ENCODE measurements at places on chromosomes 6 and 20.

GRCh38 chr6:31945507-31946369 is at the start of gene CFB:
CFB (plus strand) TSS chr6:31946095; CDS start chr6:31946222, 127 bp downstream.
- no peak for DNase-seq

- no peak for DNase-seq
These were observed 780.3 kb downstream of the PHF3 start for GRCh38 chr6:64415926-64416325.

GRCh38 chr6:43297644-43298564 is at the start of gene SLC22A7:
SLC22A7 (plus strand) TSS chr6:43298260; CDS start chr6:43298359, 99 bp downstream.
- DNase-seq, result no peak

DNA sequence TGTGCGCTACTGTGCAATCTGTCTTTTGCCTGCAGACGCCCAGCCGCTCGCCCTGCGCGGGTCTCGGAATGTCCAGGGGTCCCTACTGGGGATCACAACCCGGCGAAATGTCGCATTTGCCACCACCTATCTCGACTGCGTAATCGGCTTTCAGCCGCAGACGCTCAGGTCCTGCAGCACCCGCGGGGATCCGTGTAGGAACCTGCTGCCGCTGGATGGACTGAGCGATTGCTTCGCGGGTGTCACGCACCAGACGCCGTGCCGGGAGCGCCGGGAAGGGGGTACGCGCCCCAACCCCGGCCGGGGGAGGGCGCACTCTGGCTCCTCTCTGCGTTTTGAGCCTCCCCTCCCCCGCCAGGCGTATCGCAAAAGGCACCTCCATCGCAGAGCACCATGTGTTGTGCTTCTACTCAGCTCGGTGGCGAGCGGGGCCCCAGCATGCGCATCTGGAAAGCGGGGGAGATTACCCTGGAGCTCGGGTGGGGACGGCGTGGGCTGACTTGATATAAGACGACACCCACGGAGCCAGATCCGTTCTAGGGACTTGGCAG is 747 bp upstream of the PTPRA start:
- DNase-seq, result peak; percentile 80

DNA sequence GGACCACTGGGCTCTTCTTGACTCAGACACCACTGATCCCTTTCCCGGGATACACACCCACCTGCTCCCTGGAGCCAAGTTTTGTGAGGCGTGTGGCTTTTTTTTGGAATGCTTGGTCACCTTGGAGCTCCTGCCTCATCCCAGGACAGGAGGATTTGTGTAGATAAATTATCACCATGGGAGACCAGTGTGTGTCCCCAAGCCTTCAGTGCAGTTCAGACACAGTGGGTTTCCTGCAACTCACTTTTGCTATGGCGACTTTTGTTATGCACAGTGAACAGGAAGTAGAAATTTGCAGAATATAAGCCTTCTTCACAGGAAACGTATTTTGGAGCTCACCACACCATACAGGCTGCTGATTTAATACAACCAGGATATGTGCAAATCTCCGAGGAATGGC is 357.4 kb downstream of the PAX1 start:
- no peak for DNase-seq

- DNase-seq, result no peak
These were observed 205.9 kb downstream of the CLVS2 start for GRCh38 chr6:123201869-123202372.

- no peak for DNase-seq
These were observed 183.3 kb downstream of the ARID1B start for GRCh38 chr6:156960525-156960924.

DNA sequence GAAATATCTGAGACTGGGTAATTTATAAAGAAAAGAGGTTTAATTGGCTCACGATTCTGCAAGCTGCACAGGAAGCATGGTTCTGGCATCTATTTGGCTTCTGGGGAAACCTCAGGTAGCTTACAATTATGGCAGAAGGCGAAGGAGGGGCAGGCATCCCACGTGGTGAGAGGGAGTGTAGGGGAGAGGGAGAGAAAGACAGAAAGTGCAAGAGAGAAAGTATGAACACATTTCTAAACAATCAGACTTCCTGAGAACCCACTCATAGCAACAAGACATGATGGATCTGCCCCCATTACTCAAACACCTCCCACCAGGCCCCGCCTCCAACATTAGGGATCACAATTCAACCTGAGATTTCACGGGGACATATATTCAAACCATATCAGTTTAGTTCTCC is 107.4 kb downstream of the PERP start:
- DNase-seq, result no peak

- no peak for DNase-seq
These were observed 573.8 kb downstream of the EPM2A start for GRCh38 chr6:145161501-145161900.

- DNase-seq, result no peak
These were observed 226.1 kb downstream of the QKI start for GRCh38 chr6:163640641-163641040.

Measured in ecto neural progenitor cell (in vitro differentiated cells).